Foreskin fibroblast (primary cell): ENCODE measurements at places on chromosomes 5 and 9.

DNA sequence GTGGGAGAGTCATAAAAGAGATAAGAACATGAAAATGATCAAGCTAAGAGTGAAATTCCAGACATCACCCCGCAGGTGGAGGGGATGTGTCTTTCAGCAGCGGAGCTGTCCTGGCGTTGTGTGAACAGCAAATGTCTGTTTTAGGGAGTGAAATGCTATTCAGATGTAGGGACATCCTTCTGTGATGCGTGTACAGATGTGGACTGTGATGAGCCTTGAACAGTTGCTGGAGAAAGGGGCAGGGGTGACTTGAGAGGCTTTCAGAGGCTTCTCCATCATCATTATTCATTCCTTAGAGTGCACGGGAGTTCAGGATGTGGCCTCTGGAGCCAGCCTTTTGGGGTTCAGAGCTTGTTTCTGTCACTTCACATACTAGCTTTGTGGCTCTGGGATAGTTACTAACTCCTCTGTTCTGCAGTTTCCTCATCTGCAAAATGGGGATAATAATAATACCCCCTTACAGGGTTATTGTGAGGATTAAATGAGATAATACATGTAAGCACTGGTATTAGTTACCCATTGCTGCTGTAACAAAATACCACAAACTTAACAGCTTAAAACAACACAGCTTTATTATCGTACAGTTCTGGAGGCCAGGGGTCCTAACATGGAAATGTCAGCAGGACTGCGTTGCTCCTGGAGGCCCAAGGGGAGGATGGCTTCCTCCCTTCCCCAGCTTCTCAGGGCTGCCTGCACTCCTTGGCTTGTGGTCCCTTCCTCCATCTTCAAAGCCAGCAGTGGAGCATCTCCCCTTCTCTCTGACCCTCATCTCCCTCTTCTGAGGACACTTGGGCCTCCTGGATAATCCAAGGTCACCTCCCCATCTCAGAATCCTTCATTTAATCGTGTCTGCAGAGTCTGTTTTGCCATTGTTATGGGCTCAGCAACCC is 9.4 kb downstream of the TRAF1 start:
- no peak for DNase-seq

GRCh38 chr5:124162767-124163532 is 583.5 kb downstream of the ZNF608 start:
- peak; percentile 23 for DNase-seq

DNA sequence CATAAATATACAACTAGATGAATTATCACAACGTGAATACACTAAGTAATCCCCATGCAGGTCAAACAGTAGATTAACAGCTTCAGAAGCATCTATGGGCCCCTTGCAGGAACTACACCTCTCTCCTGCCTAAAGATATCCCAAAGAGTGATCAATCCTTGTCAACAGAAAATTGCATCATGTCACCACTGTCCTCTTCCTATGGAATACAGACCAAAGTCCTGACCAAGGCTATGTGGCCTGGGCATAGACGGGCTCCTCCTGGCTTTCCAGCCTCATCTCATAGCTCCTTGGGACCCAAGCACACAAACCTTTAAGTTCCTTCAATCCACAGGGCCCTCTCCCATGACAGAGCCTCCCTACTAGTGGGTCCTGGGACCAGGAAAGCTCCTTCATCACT is 25.3 kb downstream of the NIPAL4 start:
- no peak for DNase-seq

GRCh38 chr5:111641533-111642233 is 115.3 kb downstream of the NREP start:
- DNase-seq, result peak; percentile 58

DNA sequence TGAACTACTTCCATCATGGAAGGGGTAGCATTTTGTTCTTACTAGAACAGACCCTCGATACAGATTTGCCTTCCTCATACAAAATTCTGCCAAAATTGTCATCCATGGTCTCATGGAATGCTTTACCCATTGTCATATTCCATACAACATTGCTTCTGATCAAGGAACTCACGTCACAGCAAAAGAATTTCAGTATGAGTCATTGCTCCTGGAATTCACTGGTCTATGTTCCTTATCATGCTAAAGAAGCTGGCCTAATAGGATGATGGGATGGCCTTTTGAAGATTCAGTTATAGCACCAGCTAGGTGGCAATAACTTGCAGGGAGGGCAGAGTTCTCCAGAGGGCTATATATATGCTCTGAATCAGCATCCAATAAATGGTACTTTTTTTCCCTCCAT is 18.2 kb upstream of the FNIP1 start:
- peak; percentile 87 for DNase-seq

DNA sequence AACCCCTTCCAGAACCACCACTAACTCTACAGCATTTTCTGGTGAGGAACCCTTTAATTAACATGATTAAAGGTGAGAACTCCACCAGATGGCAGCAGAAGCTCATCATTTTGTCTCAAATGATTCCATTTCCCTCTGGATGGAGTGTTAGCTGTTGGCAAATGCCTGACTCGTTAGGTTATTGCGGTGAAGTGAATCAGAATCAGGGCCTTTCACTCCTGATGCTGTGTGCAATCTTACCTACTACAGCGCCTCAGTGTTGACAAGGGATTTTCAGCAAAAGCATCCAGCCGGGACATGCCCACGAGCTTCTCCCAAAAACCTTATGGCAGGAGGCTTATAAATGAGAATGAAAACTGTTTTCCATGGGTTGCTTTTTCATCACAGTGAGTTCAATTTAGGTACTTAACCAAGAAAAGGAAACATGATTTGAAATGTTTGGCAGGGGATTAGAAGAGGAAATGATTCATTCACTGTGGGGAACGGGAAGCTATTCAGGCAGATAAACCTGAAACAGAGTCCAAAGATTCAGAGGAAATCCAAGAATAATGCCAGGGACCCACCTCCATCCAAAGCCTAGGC is 48.0 kb upstream of the CAST start:
- peak; percentile 94 for DNase-seq

DNA sequence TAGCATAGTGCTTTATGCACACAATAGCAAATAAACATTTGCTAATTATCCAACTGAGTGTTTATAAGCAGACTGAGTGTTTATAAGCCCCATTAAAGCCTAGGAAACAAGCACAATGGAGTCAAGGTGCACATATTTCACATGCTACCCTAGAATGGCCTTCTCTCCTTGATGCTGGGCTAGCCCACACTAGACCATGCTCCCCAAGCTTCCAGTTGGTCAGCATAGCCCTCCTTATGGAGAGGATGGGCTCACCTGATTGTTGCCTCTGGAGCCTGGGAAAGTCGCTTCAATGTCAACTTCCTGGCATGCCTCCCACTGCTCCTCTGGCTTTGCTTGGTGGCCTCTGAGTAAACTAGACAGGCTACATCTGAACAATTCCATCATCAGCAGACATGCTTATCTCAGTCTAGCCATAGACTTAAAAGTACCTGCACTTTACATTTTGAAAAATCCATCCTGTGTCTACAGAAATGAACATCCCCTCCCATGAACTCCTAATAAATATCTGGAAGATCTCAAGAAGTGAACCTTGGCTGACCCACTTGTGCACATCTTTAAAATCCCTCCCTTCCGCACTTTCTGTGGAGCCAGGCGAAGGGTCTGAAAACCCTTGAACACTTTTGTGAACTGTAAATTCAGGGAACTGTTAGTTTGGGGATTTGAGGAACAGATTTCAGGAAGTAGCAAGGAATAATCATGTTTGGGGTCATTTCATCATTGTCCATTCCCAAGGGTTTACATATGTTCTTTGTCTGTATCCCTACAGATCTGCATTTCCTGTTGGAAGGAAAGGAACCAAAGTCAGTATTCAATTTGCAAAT is 486.6 kb downstream of the ARHGEF28 start:
- DNase-seq, result no peak

- no peak for DNase-seq
Observed at GRCh38 chr5:115284021-115284420, 12.4 kb downstream of the CCDC112 start.

- peak; percentile 40 for DNase-seq
Observed at GRCh38 chr9:22143799-22144625, 134.9 kb upstream of the CDKN2B start.

DNA sequence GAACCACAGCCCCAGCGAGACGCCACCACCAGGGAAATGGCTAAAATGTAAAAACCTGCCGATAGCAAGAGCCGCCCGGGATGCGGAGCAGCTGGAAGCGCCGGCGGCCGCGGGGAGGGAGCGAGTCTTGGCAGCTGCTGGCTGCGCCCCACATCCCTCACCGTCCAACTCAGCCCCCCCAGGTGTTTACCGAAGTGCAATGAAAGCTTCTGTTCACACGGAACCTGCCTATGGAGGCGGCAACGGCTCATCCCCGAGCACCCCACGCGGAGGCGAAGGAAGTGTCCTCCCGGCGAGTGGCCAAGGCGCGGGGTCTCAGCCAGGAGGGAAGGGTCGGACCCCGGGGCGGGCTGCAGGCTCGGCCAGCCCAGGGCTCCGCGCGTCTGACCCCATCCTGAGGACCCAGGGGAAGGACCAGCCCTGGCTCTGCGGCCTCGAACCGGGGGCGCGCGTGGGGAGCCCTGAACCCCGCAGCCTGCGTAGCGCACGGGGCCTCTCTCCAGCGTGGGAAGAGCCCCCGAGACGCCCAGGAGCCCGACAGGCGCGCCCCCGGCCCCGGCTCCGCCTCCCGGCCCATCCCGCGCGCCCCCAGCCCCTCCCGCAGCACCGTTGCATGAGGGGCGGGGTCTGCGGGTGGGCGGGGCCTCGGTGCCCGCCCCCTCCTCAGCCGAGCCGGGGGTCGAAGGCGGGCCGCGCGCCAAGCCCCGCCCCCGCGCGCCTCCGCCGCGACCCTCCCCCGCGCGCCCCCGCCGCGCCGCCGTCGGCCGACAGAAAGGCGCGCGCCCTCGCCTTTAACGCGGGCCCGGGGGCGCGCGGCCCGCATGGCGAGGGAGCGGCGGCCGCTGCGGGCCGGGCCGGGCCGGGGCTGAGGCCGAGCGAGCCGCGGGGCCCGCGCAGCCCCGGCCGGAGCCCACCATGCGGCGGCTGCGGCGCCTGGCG is at the start of gene DIPK1B:
Gene DIPK1B (plus strand): TSS at position 822 of the 939 bp plus-strand sequence. CDS start 94 bp downstream, at position 916.
- DNase-seq, result no peak

DNA sequence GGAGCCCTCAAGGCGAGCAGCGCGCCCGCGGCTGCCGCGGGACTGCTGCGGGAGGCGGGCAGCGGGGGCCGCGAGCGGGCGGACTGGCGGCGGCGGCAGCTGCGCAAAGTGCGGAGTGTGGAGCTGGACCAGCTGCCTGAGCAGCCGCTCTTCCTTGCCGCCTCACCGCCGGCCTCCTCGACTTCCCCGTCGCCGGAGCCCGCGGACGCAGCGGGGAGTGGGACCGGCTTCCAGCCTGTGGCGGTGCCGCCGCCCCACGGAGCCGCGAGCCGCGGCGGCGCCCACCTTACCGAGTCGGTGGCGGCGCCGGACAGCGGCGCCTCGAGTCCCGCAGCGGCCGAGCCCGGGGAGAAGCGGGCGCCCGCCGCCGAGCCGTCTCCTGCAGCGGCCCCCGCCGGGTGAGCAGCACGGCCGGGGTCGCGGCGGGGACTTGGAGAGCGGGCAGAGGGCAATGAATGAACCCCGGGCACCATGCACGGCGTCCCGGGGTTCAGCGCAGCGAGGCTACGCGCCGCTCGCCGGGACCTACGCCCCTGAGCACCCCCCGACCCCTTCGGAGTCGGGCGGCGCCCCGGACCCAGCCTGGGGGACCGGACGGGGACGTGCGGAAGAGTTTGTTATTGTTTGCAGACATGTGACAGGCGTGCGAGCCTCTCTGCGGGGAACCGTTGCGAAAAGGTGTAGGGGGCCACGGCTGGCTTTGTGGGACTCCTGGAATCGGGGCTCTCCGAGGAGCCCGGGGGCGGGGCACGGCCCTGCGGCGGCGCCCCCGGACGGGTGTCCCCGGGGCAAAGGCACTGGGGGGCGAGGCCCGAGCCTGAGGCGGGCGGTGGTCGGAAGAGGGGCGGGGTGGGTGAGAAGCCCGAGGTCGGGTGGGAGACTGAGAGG is 553 bp downstream of the MAP3K1 start:
- peak; percentile 25 for DNase-seq

- DNase-seq, result no peak
Observed at GRCh38 chr5:14429101-14430050, 152.2 kb upstream of the OTULINL start.

DNA sequence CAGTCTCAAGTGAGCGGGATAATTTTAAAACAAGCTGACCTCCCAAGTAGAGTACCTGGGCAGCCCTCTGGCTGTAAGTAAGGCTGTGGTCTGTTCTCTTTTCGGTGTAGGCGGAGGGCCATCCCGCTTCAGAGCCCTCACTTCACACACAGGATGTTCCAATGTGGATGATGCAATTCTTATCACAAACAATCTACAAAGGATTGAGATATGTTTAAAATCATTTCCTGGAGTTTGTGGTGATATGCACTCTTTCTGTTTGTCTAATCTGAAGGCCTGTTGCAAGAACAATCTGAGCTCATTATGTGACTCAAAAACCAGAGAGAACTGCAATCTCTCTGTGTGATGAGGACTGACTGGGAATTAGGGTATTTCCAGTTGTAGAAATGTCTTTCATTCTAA is 42.5 kb downstream of the ITGA2 start:
- peak; percentile 86 for DNase-seq

GRCh38 chr9:89604729-89605464 is at the start of gene GADD45G:
Gene GADD45G, plus strand, starts transcription at chr9:89605012. Its CDS starts 110 bp downstream, at chr9:89605122.
- peak; percentile 58 for DNase-seq

GRCh38 chr5:160083501-160083900 is 35.7 kb downstream of the PWWP2A start:
- peak; percentile 17 for DNase-seq

- DNase-seq, result no peak
Observed at GRCh38 chr5:141913560-141914198, 10.0 kb upstream of the DELE1 start.

DNA sequence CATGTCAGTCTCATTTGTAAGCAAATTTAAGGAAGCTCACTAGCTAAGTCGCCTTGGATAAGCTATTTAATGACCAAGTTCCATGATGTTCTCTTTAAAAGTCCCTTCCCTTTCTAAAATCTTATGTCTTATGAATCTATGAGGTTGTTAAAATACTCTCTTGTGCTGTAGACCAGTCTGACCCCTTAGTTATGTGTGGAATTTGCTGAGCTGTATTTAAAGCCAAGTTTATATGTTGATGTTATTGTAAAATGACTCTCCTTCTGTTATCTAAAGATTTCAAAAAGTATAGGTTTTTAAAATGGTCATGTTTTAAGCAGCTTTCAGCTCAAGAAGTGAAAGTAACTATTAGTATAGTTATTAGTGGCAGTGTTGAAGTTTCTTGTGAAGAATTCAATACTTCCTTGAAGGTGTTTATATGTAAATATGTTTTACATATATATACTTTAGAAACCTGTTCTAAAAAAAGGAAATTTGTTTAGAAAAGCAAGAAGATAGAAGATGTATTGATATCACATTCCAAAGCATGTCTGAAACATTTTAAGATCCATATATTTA is 92.2 kb downstream of the CDC42SE2 start:
- DNase-seq, result peak; percentile 31

- no peak for DNase-seq
Observed at GRCh38 chr9:105901514-105902109, 207.3 kb downstream of the TMEM38B start.

- DNase-seq, result no peak
Observed at GRCh38 chr5:116778032-116778431, 203.4 kb upstream of the SEMA6A start.
